Activated CD4-positive, alpha-beta T cell treated with anti-CD3 and anti-CD28 coated beads, Interleukin-2, amount 50 U/mL, for 24 hours (primary cell): ENCODE measurements at places on chromosomes 7 and 10.

GRCh38 chr7:17622451-17622850 is 317.8 kb downstream of the SNX13 start:
- no peak for DNase-seq

DNA sequence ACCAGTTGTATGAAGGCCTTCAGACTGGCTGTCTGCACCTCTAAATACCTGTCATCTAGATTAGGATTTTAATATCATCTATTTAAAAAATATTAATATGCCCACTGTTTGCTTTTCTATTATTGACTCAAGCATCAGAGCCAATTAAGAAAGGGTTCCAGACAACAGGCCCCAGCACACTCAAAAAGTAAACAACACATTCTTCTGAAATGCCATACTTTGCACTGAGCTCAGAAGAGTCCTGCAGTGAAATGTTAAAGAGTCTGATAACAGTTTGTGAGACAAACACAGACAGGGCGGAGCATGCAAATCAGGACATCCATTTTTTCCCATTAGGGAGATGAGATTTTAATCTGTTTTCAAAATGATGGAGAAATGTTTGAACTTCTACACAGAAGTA is 45.9 kb upstream of the KLF6 start:
- DNase-seq: no peak

GRCh38 chr10:119702583-119702982 is 23.3 kb upstream of the INPP5F start:
- DNase-seq: no peak

DNA sequence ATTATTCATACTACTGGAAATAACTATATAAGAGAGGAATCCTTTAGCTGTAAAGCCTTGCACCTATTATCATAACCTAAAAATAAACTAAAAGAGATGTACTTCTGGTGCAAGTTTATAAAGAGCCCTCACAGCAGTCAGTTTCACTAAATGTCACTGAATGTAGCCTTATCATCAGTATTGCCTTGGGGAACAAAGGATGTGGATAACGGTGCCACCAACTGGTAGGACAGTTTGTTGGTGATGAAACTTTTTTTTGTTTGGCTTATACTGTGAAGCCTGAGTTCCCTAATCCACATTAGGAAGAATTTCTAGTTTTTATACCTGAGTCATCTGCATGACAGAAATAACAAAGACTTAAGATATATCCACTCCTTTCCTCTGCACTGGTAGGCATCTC is 117.9 kb upstream of the COL1A2 start:
- no peak for DNase-seq

DNA sequence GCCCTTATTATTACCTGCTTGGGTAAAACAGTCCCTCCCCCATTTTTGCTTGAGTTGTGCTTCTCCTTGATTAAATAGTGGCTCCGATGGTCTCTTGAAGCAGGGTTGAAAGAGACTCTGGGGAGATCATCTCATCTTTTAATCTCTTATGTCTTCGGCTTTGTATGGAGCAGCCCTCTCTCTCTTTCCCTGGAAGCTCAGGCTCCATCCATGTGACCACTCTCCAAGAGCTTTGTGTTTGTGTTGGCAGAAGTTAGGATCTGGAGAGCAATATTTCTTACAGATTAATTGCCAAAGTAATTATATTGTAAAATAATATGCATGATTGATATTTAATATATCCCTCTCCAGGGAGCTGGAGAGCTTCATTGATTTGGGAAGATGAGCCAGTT is 76.9 kb downstream of the LRRC4 start:
- no peak for DNase-seq
